ENCODE measurements at places on chromosomes 2 and 18.

GRCh38 chr2:187554011-187554703, at the start of gene TFPI:
TSS of gene TFPI (minus strand) at chr2:187554435. CDS start at chr2:187503768, 50,667 bp downstream.
- no peak for DNase-seq

- DNase-seq, result no peak
These were observed 80.3 kb downstream of the TSHZ1 start for GRCh38 chr18:75290737-75291358.

DNA sequence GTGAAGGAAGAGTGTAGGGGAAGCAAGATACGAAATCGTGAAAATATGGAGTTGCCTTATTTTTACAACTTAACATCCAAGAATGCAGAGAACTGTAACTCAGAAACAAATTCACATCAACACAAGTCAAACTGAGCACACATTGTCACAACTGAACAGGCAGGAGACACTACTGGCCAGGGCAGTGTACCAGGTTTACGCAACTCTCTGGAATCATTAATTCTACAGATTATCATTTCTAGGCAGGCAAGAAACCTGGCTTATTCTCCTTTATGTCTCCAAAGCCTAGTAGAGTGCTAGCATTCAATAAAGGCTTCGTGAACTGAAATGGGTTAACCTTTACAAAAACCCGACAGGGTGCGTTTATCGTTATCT, 584 bp downstream of the COA5 start:
- no peak for DNase-seq

DNA sequence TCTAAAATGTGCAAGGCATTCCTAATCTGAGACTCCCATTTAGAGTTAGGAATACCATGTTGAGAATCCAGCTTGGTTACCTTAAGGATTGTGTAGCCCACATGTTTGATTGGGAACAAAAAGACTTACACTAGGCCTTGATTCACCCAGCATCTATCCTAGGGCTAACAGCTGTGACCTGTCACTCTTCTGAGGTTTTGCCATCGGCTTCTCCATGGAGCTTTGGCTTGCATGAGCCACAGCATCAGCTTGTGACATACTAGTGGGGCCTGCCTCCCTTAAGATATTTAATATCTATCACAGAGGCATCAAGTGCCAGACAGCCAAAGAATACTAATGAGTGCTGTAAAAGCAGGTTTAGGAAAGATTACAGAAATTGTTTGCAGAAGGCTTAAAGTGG, 241.3 kb upstream of the UBE2E3 start:
- DNase-seq, result no peak

DNA sequence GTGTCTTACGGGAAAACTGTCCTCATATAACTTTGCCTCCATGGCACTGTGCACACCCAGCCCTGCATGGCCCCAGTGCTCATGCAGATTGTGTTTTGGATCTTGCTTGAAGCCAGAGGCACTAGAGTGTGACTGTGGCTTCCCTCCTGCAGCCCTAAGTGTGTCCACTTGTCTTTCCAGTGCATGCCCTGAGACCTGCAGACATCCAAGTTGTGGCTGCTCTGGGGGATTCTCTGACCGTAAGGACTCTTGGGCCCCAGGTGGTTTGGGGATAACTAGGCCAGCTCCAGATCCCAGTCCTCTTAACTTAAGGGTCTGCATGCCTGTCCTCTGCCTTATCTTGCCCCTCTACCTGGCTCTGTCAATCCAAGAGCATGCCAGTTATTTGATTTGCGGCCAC, 96.6 kb downstream of the PLB1 start:
- no peak for DNase-seq

DNA sequence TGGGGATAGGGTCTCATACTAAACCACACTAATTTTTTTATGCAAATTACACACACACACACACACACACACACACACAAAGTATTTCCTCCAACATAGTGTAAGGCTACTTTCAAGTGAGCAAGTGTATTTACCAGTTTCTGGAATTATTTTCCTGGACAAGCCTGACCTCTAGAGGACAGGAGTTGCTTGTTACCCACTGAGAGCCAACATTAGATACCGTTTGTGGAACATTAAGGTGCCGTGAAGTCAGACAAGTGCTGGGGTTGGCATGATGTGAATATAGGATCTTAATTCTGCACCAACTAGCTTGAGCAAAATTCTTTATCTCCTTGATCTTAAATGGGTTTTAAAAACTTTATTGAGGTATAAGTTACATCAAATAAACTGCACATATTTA, 39.3 kb upstream of the SERPINB2 start:
- peak; percentile 5 for DNase-seq

GRCh38 chr2:98936353-98937351, 627 bp upstream of the CRACDL start:
- DNase-seq, result peak; percentile 62

- DNase-seq, result no peak
These were observed 36.1 kb downstream of the BCL2 start for GRCh38 chr18:63283305-63284094.

GRCh38 chr2:28490558-28490957, 5.3 kb upstream of the PLB1 start:
- DNase-seq, result no peak

- DNase-seq, result no peak
These were observed 1467.4 kb upstream of the NXPH2 start for GRCh38 chr2:140247451-140248195.

- no peak for DNase-seq
These were observed 249.0 kb downstream of the TWIST2 start for GRCh38 chr2:239096676-239097427.

GRCh38 chr18:8734496-8734895, 29.1 kb downstream of the MTCL1 start:
- DNase-seq, result no peak

GRCh38 chr2:130289780-130290179, 52.9 kb upstream of the IMP4 start:
- DNase-seq, result no peak

DNA sequence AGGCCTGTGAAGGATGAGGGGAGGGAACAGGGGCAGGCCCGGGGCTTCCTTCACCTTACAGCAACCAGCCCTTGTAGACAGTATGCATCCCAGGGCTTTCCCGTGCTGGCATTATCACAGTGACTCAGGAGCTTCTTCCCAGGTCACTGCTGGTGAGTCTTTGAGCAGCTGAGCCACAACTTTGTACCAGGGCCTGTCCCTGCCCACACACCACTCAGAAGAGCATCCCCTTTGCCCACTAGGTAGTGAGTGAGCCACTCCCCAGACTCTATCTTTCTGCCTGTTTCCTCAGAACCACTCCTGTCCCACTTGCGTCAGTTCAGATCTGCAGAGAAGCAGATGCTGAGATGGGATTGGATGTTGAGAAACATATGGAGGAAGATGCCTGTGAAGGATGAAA, 69.6 kb upstream of the ALPP start:
- DNase-seq, result peak; percentile 58

GRCh38 chr2:27903649-27904404, 13.3 kb downstream of the BABAM2 start:
- DNase-seq, result peak; percentile 50

DNA sequence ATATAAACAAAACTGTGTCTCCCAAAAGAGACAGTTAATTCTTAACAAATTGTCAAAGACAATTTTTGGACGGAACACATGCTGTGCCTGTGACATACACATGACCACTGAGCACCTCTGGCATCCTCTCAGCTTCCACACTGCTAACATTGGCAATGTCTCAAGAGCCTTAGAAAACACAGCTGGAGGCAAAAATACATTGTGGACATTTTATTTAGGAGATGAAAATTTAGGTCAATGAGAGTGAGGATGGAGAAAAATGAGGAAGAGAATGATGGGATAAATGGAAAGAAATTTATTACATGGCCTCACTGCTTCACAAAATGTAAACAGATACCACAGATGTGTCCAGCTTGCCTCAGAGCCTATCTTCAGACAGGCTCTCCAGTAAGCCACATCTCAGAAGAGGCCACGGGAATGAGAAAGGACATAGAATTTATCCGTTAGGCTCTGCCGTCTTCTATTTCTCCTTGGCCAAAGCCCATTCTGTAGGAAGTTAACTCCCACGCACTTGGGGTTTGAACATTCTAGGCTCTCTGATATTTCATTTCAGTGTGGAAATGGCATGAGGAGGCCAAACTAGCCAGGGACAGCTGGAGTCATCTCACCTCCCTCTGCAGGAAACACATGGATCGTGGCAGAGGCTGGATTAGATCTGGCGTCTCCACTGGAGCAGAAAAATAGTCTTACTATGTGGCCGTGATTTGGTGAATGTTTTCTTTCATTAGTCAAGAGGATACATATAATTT, 519.4 kb upstream of the DSEL start:
- DNase-seq, result no peak

DNA sequence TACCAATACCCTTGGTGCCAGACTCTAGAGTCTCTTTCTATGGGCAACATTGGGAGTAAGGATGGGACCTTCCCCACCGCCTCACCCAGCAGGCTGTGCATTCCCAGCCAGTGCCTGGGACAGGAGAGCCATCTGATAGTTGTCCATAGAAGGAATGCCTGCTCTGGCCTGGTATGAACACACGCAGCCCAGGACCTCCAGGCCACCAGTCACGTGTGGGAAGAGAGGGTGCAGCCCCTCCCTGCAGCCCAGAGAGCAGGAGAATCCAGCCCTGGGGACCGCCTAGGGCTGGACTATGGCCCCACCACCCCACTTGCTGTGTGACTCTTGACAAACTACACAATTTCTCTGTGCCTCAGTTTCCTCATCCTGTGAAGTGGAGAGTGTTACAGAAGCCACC, 52.5 kb upstream of the ID2 start:
- DNase-seq, result no peak

- no peak for DNase-seq
These were observed 53.0 kb upstream of the LRP2 start for GRCh38 chr2:169415233-169415748.

GRCh38 chr2:11227595-11227994, 72.3 kb downstream of the SLC66A3 start:
- DNase-seq, result no peak

GRCh38 chr2:201208563-201209252, 25.8 kb downstream of the CASP10 start:
- no peak for DNase-seq

DNA sequence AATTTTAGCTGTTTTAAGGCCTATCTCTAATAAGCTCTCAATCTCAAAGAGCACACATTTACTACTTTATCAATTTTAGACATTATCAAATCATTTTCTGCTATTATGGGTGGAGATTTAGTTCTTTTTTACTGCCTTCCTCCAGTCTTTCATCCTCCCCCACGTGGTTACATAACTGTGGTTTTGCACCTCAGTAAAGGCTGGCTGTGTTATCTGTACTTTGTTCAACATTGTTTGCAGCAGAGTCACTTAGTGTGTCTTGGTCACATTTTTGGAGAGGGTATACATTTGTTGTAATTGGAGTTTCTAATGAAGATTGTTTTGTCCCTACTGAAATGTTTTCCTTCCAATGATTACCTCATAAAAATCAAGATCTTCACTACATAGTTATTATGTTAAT, 549.6 kb upstream of the CELF4 start:
- DNase-seq, result no peak

- DNase-seq, result no peak
These were observed 65.0 kb downstream of the SEMA4F start for GRCh38 chr2:74719066-74719465.

- DNase-seq, result no peak
These were observed 150.9 kb upstream of the KCNH7 start for GRCh38 chr2:162989507-162989906.

DNA sequence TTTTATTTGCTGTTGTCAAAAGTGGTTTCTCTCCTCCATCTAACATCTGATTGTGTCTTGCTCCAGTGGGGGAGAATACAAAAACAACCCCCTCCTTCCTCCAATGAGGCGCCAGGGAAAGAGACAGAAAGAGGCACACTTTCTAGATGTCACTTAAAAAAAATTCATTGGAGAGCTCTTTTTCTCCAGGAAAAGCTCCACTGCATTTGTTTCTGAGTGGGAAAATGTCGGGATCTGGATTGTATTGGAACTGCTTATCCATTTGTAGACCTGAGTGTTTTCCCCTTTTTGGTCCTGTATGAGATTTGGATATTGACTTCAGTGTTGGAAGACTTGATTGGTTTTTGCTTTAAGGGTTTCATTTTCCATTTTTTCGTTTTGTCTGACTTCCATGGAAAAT, 995 bp downstream of the MBD5 start:
- no peak for DNase-seq

DNA sequence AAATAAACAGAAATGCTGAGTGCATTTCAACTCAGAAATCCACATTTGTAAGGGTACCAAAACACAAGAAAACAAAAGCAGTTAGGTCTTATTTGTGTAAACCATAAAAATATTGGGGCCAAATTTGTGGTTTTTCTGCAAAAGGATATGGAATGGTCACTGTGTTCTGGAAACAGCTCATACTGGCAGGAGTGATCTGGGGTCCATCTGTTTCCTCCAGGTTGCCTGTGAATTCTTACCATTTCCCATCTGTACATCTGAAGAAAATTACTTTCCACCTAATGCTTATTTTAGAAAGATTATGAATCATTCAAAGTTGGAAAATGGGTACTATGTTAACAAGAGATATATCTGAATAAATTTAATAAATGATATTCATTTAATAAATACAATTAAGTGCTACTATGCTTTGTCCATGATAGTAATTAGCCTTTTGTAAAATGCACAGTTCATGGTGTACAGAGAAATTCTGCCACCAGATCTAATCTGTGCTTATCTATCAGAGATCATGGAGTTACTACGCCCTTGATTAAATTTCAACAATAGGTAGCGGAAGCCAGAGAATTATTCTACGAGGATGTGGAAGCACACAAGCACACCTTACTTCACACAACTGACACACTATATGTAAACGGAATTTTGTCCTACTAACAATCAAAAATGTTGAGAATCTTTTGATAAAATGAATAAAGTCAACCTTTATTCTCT, 10.9 kb downstream of the ALS2 start:
- DNase-seq, result no peak

DNA sequence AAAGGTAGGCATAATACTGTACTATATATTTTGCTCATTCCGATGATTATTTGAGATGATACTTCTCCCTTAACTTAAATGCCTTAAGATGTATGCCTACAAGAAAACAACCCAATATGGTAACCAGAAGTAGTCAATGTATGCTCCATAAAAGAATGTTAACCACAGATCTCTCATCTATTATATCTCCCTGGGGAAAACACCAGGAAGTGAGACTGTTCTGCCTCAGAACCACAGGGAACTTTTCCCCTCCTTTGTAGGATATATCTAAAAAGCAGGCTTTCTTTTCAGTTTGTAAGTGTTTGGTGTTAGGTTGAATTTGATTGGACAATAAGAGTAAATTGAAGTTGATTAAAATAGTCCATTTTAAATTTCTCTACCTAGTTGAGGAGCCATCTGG, 1160.5 kb upstream of the NXPH2 start:
- DNase-seq, result no peak

GRCh38 chr2:144248350-144249034, 271.4 kb downstream of the ZEB2 start:
- no peak for DNase-seq

DNA sequence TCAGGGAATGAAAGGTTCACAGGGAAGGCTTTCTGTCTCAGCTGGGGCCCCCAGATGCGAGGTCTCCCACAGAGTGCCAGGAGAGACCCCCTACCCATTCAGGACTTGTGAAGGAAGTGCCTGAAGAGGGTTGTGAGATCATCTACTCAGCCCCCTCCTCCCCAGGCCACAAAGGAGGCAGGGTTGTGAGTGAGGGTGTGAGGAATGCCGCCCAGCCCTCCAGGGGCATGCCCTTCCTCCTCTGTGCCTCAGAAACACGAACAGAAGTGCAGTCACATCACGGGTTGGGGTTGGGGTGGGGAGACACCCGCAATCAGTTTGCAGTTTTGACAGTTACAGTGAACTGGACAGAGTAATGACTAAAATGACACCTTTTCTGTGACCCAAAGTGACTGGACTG, 5.0 kb downstream of the MAL start:
- DNase-seq, result no peak

Data from activated CD8-positive, alpha-beta T cell treated with anti-CD3 and anti-CD28 coated beads for 36 hours (primary cell).